ENCODE measurements at places on chromosomes 6 and 20.

- DNase-seq, result no peak
Measured at GRCh38 chr6:5514353-5514752, 253.0 kb downstream of the FARS2 start.

DNA sequence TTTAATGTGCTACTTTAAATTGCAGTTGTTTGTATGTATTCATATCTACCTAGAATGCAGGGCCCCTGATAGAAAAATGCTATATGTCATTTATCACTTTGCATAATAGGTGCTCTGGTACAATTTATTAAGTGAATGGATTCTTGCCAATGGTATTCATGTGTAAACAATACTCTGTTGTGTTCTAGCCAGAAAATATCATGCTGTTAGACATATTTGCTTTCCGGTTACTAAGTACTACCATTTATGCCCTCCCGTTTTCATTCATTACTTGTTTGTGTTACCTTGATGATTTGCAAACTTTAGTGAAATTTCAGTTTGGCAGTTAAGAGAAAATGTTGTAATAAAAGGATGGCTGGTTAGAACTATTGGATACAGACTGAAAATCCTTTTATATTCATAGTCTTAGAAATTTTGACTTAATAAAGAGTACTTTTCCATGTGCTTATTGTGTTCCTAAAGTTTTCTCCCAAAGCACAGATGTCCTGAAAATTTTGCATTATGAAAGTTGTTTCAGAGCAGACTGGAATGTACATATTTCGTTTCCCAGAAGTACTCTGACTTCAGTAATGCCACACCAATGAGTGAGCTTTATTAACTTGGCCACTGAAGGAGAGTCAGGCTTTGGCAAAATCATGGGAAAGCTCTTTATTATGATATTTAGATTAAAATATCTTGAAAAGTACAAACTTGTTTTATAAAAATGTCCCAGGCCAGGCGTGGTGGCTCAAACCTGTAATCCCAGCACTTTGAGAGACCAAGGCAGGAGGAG lies 31.5 kb downstream of the RPF2 start:
- DNase-seq, result no peak

DNA sequence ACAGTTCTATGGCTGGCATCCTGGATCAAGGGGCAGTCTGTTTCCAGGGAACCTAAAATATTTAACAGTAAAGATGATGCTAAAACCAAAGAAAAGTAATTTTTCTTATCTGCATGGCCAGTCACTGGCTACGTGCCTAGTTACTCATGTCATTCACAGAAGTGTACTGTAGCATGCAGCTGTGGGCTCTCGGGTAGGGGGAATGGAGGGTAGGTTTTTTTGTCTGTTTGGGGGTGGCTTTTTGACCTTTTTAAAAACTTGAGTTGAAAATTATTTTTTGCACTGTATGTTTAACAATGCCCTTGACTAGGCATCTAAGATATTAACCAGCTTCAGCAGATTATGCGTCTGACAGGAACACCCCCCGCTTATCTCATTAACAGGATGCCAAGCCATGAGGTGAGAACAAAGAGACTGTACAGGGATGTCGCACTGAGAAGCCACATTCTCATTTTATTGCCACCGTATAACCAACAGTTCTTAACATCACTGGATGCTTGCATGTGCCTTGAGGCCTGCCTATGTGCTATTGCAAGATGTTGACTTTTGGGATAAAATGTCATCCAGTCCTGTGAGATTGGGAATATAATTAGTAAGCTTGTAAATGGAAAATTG lies 30.3 kb upstream of the MAPK13 start:
- DNase-seq, result no peak

DNA sequence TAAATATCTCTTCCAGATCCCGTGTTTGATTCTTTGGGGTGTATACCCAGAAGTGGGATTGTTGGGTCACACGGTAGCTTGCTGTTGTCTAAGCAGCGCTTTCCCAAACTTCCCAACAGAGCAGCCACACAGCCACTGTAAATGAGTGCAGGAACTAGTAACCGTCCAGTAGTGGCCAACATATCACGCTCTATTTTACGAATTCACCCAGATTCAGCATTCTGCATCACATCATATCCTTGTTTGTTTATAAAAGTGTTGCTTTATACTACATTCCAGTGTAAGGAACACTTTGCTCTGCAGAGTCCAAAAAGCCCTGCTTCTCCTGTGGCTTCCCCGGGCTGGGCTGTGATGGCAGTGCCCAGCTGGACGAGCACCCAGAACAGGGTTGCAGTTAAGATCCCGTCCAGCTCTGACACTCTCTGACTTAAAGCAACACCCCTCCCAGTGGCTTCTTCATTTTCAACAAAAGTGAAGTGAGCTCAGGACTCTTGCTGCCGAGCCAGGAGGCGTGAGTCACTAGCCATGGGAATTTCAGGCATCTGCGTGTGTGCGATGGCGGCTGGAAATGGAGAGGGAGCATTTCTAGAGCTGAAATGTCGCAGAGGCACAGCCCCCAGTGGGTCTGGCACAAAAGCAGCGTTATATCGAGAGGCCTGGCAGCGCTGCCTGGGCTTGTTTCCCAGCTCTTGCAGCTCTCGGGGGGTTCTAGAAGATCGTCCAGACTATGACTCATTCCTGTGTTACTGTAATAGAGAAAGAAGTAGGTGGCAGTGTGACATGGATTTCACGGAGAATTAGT lies 216.3 kb upstream of the ECI2 start:
- peak; percentile 86 for DNase-seq

DNA sequence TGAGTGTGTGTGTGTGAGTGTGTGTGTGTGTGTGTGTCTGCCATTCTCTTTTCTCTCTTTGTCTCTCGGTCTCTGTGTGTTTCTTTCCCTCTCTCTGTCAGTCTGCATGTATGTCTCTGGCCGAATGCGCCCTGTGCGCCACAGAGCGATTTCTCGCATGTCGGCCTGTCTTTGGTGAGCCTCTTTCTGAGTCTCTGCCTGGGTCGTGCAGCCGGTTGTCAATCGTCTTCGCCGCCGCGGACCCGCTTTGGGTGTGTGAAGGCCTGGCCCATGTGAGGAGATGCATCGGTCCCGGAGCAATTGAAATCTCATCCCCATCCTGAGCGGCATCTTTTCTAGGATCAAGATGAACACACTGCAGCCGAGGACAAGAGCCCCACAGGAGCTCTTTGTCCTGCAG lies 1567.2 kb upstream of the DEFB115 start:
- no peak for DNase-seq

- DNase-seq, result peak; percentile 33
Measured at GRCh38 chr6:15897063-15897876, 231.6 kb upstream of the MYLIP start.

DNA sequence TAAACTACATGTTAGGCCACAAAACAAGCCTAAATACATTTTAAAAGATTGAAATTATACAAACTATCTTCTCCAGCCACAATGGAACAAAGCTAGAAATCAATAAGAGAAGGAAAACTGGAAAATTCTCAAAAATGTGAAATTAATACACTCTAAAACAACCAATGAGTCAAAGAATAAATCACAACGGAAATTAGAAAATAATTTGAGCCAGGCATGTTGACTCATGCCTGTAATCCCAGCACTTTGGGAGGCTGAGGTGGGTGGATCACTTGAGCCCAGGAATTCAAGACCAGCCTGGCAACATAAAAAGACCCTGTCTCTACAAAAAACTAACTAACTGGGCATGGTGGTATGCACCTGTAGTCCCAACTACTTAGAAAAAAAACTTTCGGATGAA lies 6.3 kb upstream of the WFDC13 start:
- no peak for DNase-seq

DNA sequence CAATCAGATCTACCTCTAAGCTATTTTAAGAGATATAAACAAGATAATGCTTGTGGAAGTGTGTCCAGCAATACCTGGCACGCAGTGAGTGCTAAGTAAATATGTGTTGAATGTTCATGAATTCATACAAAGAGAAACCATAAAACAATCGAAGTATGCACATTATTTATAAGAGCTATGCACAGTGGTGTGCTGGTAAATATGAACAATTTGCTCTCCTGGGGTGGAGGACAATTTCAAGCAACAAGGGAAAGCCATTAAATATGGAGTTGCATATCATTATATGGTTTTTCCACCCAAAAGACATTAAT lies 526.6 kb upstream of the MARCKS start:
- no peak for DNase-seq

DNA sequence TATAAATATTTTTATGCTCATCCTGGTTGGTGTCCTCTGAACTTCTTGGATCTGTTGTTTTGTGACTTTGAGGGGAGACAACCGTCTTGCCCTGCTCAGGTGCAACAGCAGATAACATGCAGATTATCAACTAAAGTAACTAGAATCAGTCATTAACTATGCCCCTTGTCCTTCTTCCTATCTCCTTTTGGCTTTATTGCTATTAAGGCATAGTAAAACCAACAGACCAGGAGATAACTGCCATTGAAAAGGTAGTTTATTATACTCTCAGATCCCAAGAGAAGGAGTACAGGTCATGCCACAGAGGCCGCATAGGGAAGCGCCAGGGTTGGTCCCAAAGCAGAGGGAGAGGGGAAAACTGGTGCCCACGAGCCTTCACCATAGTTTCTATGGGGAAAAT lies 418.2 kb downstream of the GJA1 start:
- no peak for DNase-seq

GRCh38 chr20:54346276-54346675 lies 129.1 kb upstream of the DOK5 start:
- DNase-seq, result no peak

DNA sequence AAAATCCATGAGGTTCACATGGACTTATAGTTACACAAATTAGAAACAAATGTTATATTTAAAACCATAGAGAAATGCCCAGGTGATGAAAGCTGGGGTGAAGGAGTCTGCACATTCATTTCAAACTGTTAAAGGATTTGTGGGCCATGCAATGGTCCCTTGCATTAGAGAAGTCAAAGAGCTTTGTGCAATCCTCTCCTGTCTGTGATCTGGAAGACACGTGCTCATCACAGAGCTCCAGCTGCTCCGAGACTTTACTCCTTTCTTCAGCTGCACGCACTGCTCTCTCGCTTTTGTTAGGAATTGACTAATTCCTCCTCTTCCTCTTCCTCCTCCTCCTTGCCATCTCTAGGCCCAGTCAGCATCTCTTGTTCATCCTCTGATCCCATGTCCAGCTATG lies 4.1 kb upstream of the AIF1 start:
- peak; percentile 34 for DNase-seq

GRCh38 chr6:128167552-128167951 lies 266.7 kb upstream of the THEMIS start:
- DNase-seq, result no peak

GRCh38 chr6:3610921-3611320 lies 140.6 kb downstream of the PXDC1 start:
- no peak for DNase-seq

GRCh38 chr6:44057931-44058616 lies 69.2 kb downstream of the MRPL14 start:
- no peak for DNase-seq

DNA sequence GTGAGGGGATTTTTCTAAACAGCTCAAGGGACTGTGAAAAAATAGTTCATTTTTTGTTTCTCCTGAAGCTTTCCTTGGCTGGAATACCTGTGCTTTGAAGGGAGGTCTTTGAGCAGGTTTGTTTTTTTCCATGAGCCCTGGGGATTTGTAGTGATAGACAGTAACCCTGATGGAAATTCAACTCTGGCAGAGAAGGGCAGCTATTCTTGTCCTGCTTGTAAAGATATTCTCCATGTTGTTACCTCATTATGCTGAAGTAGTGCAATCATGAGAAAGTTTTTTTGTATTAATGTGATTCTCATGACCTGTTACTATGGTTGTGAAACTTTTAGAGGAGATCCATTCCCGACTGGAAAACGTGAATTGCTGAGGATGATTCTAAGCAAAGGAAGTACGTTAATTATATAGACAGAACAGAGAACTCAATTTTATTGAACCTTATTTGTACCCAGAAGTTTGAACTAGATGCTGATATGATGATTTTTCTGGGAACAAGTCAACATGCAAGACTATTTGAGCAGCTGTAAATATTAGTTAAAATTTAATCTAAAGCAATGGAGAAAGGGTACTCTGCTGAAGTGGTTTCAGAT lies 12.5 kb downstream of the UTRN start:
- no peak for DNase-seq

GRCh38 chr6:111770263-111771093 lies 102.8 kb downstream of the FYN start:
- no peak for DNase-seq

DNA sequence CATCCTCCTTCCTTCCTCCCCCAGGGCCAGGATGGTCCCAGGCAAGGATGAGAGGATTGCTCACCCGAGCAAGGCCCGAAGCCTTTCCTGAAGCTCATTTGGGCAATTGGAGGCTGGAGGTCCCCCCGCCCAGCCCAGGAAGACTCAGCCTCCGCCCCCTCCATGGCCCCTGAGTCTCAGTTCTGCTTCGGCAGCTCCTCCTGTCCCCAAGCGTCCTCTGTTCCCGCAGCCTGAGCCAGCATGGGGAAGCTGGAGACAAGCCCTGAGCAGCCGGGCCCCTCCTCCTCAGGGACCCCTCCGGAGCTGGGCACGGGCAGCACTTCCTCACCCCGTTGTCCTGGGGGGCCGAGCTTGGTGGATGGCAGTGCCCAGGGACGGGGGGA lies 26.0 kb downstream of the SLC17A9 start:
- no peak for DNase-seq

GRCh38 chr20:25457886-25458680 lies 50.6 kb downstream of the GINS1 start:
- DNase-seq, result peak; percentile 7

Data from AG20443 (cell line).